ENCODE measurements at places on chromosomes 1 and 21.

GRCh38 chr21:15446223-15446622 lies 283.6 kb upstream of the USP25 start:
- DNase-seq, result no peak

DNA sequence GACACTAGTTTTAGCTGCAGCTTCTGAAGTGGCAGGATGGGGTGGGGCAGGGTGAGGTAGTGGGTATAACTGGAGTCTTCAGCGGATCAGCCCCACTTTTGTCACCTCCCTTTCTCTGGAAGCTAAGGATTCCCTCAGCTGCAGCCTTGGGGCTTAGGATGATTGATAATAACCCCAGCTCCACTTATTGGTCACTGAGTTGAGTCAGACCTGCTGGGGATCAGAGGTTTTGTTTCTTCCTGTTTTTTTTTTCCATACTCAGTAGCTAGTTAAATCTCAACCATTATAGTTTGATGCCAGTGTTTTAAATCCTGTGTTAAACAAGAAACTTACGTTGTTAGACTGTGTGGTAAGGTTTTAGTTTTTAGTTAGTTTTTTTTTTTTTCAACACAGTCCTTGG lies 57.2 kb downstream of the LAMC1 start:
- no peak for DNase-seq

DNA sequence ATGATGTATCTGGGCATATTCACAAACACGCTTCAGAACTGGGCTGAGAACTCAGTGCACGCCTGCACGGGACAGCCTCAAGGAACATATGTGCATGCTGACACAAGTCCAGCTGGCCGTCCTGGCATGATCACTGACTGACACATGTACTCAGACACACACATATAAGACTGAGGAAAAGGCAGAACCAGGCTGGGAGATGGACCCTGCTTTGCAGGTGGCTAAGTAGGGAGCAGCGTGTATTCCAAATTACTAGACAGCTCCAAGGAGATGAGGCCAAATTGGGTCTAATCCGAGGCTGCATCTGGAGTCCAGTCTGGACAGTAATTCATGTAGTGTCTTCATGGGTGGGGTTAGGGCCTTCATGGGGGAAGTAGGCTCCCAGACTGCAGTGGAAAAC lies 41.4 kb upstream of the GJB5 start:
- DNase-seq, result no peak

DNA sequence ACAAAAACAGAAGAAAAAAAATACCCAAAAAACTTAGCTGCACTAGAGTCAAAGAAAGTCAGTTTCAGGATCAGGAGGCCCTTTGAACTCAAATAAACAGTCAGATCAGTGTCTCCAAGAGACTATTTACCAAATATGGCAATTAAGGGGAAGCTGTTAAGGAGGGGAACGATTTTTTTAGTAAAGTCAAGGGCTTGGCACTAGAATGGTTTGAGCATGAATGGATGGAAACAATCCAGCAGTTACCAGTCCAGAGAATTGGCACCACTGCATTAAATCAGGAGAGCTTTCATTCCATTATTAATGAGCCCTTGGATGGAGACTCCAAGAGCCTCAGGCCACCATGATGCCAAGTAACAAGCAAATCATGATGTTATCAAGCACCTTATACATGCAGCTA lies 7.2 kb downstream of the TRAPPC3 start:
- DNase-seq, result no peak

DNA sequence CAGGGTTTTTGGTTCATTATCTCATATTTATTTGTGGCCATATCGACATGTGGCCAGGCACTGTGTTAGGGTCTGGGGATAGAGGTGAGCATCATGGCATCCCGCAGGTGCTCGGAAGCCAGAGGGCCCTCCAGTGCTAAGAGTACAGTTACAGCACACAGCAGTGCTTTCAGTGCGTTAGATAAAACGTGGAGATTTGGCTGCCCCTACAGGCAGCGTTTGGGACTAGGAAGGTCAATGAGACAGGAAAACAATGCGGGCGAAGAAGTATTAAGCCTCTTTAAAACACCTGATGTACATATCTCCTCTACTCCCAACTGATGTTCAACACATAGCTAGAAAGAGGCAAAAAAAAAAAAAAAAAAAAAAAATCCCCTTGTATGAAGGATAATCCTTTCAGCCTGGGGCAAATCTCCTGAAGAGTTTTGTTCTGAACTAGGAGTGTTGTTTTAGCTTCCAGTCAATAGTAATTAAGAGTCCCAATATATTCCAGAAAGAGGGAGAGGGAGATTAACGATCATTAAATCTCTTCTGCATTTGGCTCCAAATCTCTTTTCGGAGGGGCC lies 80.1 kb downstream of the CAPZB start:
- DNase-seq, result no peak

GRCh38 chr1:181784039-181784683 lies 277.4 kb downstream of the ZNF648 start:
- no peak for DNase-seq

DNA sequence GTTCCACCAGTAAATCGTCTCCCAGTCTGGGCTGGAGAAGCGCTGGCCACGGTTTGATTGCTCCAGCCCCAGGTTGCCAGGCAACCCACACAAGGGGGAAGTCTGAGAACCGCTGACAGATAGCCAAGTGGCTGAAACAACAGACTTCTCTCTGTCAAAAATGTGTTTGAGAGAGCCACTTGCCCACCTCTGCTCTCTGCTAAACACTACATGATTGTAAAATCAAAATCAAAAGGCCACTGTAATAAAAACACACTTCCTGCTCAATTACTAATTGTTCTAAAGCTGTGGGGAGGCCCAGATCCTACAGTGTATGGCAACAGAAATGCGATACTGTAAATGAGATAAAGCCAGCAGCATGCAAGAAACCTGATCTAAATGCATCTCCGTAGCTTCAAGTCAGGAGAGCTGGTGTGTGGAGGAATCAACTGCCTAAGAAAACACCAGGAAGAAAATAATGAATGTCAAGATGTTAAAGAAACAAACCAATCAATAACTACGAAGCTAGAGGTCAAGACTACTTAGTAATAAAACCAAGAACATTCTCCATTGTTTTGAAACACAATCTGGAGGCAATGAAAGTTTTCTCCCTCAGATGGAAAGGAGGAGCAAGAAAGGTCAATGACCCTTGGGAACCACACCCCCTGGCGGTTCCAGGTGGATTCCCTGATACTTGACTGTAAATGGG lies 121.2 kb downstream of the SLC45A1 start:
- DNase-seq, result peak; percentile 53

- no peak for DNase-seq
Observed at GRCh38 chr1:239647045-239647444, 260.7 kb downstream of the CHRM3 start.

- DNase-seq, result no peak
Observed at GRCh38 chr1:231411036-231411531, 11.0 kb downstream of the EGLN1 start.

- no peak for DNase-seq
Observed at GRCh38 chr1:53025034-53025768, 36.8 kb upstream of the PODN start.

GRCh38 chr1:192876633-192877032 lies 67.8 kb downstream of the RGS2 start:
- no peak for DNase-seq

DNA sequence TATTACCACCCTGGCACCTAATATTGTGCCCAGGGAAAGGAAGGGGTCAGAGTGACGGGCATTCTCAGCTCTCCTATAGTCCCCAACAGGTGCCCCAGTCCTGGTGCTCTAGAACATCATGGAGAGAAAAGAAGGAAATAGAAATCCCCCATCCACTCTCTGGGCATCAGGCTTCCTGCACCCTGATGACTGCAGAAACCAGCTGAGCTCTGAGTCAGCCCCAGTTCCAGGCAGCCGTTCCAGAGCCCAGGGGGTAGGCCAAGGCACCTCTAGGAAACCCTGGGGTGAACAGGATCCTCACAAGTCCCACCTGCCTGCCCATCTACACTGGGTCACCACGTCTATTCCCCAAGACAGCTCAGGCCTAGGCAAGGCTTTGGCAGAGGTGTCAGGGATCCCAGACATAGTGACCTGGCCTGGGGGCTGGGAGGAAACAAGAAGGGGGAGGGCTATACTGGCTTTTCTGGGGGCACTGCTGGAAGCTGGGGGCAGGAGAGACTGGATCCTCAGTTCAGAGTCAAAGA lies 709 bp downstream of the NECTIN4 start:
- no peak for DNase-seq

DNA sequence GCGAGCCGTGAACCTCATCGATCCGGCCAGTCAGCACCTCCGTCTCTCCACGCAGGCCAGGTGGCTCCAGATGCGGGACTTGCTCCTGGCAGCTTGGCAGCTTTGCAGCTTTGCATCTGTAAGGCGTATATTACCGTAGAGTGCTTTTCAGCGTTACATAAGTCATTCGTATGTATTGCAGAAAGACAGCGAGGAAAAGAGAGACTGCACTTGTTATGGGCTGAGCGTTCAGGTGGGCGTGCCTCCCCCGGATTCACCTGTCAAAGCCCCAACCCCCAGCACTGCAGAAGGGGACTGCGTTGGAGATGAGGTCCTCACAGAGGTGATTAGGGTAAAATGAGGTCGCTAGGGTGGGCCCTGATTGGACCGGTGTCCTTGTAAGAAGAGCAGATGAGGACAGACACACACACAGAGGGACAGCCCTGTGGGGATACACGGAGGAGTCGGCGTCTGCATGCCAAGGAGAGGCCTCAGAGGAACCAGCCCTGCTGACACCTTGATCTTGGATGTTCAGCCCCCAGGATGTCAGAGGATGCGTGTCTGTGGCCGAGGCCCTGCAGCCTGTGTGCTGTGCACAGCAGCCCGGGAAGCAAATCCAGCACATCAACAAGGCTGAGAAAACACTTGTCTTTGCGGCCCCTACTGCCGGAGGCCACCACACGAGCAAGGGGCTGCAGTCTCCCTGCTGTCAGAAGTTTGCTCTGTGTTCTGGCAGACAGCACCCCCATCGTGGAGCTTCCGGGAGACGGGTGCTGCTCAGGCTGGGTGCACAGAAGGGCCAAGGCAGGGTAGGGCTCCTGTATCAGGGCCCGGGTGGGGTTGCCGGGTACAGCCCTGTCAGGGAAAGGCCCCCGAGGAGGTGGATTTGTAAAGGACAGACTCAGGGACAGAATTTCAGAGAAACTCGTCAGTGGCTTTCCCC lies 10.9 kb upstream of the AGPAT3 start:
- no peak for DNase-seq

- DNase-seq, result no peak
Observed at GRCh38 chr21:36698385-36698980, 432 bp upstream of the SIM2 start.

DNA sequence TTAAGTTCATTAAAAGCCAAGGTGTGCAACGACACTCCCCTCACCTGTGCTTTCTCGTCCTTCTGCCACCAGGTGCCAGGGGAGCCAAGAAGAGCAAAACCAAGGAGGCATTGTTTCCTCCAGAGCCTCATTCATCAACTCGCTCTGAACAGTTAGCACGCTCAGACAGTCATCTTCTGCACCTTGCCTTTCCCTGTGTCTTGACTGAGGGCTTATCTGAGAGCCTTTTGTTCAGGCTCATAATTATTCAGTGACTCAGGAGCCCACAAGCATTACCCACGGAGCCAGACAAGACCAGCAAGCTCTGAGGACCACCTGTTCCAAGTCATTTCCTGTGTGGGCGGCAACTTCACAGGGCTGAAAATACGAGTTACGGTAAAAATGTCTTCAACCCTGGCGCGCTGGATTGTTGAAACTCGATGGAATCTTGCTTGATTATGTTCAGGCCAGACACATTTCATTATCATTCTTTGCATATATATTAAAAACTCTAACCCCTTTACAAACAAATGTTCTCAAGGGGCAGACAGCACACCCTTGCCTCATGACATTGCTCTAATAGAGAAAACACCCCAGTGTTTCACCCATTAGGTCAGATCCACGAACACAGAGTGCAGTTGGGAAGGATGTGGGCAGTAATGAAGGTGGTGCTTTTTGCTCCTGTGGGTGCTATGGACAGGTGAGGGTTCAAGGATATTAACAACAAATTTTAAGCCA lies 89.7 kb upstream of the RUNX1 start:
- DNase-seq, result no peak

DNA sequence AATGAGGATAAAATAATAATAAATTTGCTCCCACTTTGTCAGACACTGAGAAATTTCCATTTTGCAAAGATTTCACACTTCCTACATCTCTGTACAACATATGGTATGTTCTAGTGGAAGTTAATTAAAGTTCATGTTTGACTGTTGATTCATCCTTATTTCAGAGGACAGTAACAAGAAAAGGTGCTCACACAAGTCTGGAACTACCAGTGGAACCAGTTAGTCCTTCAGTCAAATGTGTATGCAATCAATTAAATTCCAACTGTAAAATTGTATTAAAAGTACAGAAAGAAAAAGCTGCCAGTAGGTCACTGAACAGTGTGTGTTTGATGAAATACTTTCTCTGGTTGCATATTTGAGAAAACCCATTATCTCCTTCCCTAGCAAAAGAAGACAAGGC lies 496.0 kb upstream of the PKN2 start:
- DNase-seq, result no peak

DNA sequence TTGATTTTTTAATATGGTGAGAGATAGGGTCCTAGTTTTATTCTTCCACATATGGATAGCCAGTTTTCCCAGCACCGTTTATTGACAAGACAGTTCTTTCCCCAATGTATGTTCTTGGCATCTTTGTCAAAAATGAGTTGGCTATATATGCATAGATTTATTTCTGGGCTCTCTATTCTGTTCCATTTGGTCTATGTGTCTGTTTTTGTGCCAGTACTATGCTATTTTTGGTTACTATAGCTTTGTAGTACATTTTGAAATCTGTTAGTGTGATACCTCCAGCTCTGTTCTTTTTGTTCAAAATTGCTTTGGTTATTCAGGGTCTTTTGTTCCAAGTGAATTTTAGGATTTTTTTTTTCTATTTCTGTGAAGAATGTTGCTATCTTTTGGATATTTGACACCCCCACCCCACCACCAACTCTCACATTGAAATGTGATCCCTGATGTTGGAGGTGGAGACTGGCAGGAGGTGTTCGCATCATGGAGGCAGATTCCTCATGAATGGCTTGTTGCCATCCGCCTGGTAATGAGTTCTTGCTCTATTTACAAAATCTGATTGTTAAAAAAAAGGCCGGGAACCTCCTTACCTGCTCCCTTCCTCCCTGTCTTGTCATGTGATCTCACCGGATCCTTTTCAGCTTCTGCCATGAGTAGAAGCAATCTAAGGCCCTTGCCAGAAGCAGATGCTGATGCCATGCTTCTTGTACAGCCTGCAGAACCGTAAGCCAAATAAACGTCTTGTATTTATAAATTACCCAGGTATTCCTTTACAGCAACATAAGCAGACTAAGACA lies 54.8 kb upstream of the KRTAP19-8 start:
- DNase-seq, result no peak

- DNase-seq, result no peak
Observed at GRCh38 chr1:35298464-35298863, 30.0 kb downstream of the ZMYM4 start.

DNA sequence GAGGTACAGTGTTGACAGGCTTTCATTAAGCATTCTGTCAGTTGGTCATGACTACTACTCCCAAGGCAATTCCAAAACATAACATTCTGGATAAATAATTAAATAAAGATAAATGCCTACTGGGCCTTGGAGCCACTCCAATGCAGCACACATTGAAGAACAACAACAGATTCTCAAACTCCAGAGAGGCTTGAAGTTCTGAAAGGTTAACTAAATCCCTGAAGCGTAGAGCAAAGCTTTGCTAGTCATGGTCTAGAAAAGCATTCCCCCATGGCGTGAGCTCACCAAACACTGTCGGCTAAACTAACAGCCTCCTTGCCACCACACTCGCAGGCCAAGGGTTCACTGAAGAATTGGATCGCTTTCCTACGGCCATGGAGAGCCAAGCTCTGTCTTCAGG lies 268.0 kb downstream of the ATG4C start:
- DNase-seq, result no peak

Data from NCI-H1048 (cell line).